ENCODE measurements at places on chromosomes 12 and 14.

DNA sequence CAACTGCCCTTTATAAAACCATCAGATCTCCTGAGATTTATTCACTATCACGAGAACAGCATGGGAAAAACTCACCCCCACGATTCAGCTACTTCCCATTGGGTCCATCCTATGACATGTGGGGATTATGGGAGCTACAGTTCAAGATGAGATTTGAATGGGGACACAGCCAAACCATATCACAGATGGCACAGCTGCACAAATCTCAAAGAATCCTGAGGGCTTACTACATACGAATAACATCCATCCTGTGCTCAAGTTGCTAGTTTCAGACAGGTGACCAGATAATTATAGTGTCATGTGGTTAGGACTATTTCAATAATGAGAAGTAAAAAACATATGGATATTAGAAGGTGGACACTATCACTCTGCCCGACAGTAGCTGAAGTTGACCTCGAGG, 211.2 kb downstream of the NUAK1 start:
- DNase-seq: no peak

DNA sequence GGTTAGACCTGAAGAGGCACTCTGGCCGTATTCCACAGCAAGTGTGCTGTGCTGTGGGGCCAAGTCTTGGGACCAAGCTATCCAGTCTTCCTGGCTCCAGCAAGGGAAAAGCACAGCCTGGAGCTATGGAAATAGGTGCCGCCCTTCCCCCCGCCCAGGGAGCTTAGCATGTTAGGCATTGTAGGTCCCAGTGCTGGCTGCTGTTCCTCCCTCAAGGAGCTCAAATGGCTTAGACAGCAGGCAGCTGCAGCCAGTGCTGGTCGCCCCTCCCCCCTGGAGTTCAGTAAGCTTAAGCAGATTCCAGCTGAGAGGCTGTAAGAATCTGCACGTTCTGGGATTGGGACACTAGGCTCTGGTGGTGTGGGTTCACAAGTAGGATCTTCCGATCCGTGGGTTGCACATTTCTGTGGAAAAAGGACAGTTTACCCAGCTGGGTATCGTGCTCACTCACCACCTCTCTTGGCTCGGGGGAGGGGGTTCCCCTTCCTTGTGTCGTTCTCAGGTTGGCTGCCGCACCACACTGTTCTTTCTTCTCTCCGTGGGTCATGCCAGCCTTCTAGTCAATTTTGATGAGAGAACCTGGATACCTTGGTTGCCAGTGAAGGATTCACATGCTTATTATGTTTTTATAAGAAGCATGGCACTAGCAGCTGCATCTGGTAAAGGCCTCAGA, 127.3 kb downstream of the CNTN1 start:
- DNase-seq: no peak

GRCh38 chr12:65665817-65666216, 158.5 kb upstream of the HMGA2 start:
- no peak for DNase-seq

DNA sequence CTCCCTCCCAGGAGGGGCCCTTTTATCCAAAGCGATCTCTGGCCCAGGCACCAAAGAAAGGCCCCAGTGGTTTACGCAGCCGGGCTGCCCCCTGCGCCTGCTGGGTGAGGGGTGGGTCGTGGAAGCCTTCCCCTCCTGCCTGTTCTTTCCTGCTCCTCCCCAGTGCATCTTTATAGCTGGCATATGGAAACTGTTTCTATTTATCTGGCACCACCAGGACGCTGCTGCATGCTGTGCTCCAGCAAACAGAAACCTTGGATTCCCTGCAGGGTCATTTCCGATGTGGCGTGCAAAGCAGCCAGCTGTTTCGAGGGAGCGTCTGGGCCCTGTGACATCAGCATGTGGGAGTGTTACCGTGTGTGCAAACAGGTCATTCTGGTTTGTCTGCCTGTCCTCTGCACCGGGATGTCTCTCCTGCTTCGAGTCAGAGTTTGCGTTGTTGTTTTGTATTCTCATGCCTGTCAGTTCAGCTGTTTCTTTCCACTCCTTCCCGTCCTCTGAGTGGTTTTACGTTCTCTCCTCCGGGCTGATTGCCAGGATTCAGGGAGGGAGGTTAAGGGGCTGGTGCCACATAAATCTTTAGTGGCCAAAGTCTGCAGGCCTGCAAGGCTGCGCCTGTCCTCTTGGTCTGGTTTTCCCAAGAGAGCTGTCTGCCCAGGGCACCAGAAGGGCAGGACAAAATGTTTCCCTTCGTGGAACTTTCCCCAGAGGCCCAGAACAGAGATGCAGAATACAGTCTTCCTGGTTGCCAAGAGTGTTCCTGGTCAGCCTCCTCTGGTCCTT, 24.6 kb downstream of the TPCN1 start:
- peak; percentile 86 for DNase-seq

Data from GM04504 (cell line).